A549 treated with Hydrocortisone at 1 μM for 4 hours (cell line): ENCODE measurements at places on chromosomes 5 and 9. TPM values are rescaled to one million over a fixed set of nuclear protein-coding genes. Genes with fewer than 3 reads are reported as not detected.

The ACTBL2 gene
- 0.07 to 0.09 TPM in 2 of 5 replicates, not detected in the others for total RNA-seq

The PCDH12 gene
- 0.03 to 0.06 TPM in 2 of 5 replicates, not detected in the others for total RNA-seq

The WDR55 gene
- total RNA-seq, result 27.2 to 34.7 TPM (median 29.0 TPM) in 5 replicates

The SV2C gene
- not detected in 5 replicates for total RNA-seq

The OR1Q1 gene
- total RNA-seq, result not detected in 5 replicates

The ZNF883 gene
- 0.62 to 0.89 TPM (median 0.84 TPM) in 5 replicates for total RNA-seq

The ADGRD2 gene
- total RNA-seq, result not detected in 5 replicates
